ENCODE measurements at places on chromosomes 3 and 15.

- DNase-seq = no peak
Observed at GRCh38 chr3:110311541-110311940, 760.1 kb upstream of the NECTIN3 start.

DNA sequence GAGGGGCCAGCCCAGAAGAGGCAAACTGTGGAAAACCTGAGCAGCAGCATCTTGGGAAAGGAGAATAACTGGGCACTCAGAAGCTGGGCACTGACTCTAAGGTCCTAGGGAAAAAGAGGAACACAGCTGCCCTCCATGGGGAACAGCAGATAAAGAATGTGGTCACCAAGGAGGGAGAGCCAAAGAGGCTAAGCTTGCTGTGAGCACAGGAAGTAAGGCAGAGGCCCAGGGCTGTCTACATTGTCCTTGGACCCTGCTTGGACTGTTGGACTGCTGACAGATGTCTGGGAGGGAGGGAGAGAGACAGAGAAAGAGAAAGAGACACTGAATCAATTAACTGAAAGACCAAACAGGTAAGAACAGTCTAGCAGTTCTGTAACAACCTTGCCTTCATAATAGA, 4.5 kb upstream of the MNS1 start:
- DNase-seq = no peak

DNA sequence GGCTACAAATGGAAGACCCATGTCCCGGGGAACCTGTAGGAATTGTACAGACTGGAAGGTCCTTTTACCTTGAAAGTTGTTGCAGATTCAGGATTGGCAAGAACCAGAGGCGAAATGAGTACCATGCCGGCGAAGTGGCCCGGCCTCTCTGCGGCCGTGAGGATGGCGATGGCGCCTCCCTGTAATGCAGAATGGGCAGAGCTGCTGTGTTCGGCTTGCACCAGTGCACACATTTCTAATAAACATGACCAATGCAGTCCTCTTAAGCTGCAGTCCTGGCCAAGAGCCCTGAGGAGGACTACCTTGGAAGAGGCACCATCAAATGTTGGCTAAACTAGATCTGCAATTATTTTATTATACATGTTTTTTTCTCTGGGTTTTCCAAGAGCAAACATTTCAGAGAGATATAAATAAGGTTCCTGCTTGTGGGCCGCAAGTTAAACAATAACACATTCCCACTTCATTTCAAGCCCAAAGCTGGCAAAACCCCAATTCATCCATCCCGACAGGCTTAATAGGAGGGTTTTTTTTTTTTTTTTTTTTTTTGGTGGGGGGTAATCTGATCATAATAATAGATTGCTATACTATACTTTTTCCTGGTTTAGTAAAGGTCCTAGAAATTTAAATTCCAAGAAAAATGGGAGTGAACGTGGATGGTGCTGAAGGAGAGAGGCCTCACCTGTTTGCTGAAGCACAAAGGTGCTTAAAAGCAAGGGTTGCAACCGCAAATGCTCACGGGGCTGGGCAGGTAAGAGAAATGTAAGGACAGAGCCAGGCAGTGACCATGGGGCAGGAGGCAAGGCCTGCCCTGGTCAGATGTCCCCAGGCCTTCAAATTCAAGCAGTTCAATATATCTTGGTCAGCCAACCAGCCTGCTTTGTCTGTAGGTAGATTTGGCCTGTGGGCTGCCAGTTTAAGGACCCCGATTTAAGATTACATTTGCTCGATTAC, 48.5 kb downstream of the ABTB1 start:
- no peak for DNase-seq

DNA sequence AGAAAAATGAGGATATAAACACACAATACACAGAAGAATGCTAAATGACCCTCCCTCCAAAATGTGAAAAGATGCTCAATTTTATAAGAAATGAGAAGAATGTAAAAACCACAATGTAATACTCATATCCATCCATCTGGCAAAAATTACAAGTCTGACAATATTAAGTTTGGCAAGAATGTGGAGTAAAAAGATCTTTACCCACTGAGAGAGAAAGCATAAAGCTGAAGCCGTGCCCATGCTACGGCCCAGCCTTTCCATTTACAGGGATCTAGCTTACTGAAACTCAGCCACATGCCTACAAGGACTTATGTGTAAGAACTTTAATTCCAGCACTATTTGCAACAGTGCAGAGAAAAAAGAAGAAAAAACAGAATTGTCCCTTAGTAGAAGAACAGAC, 42.9 kb downstream of the ATP13A3 start:
- DNase-seq = no peak

GRCh38 chr3:12541625-12542024, 3.7 kb downstream of the MKRN2OS start:
- no peak for DNase-seq

DNA sequence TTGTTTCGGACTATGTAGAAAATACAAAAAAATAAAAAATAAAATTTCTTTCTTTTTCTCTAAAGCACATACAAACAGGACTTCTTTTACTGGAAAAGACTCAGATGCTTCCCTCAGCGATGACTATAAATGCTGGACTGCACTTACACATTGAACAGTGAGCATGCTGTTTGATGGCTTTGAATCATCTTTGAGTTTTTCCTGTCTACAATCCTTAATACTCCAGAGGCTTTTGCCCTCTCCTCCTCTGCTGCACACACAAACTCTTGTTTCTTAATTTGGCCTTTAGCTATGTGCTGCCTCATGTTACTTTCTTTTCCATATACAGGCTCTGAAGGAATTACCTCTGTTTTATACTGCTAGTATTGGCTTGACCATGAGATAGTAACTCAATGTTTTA, 575.1 kb downstream of the EPHA3 start:
- no peak for DNase-seq

GRCh38 chr3:17686613-17687012, 55.8 kb downstream of the TBC1D5 start:
- DNase-seq = no peak

DNA sequence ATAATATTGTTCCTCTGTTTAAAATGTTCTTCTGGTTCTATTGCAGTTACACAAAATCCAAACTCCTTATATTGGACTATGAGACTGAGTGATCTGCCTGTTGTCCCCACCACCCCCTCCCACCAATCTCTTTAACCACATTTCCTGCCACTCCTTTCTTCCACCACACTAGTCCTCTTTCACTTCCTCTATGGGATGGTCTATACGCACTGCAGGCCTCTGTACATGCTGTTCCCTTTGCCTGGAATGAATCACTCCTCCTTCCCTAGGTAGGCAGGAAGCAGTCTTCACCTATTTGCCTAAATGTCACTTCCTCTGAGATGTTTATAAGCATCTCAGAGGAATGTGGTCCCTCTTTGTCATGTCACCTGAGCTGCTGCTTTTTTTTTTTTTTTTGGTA, 4.0 kb downstream of the MAP2K1 start:
- DNase-seq = no peak

DNA sequence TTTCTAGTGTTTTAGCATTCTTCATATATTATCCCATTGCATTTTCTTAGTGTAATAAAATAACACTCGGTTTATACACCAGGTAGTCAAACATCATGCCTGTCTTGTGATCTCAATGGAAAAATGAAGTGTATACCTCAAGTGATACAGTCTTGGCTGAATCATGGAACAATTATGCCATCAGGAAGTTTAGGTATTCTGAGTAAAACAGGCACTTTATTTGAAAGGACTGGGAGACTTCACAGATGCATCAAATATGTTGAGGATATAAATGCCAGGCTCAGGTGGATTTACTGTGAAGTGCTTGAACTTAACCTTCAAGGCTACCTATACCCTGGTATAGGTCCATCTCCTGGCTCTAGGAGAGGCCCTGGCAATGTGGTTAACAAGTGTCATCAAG, 8.5 kb downstream of the TGFBR2 start:
- DNase-seq = no peak

GRCh38 chr15:40161693-40162391, 973 bp downstream of the BUB1B start:
- no peak for DNase-seq

Measured in AG08396 (cell line).